ENCODE measurements at places on chromosomes 11 and 22.

DNA sequence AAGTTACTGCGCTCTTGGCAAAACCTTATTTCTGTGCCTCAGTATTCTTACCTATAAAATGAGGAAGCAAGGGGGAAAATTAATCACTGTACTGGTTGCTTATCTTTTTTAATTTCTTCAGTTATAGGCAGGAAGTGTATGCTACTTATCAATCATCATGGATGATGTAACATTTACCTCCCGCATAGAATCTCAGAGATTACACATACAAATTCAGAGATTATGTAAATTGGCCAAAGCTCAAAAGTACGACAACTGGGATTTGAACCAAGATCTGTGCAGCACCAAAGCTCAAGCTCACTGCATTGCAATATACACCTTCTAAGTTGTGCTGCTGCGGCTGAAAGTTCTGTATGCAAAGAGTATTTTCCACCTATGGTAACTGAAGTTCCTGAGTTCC, 83.0 kb downstream of the PDHX start:
- no peak for DNase-seq

GRCh38 chr11:121448431-121448941, 3.6 kb upstream of the SORL1 start:
- no peak for DNase-seq

- no peak for DNase-seq
Measured at GRCh38 chr11:61066645-61067044, 35.6 kb upstream of the CD5 start.

- DNase-seq = no peak
Measured at GRCh38 chr22:24588757-24589481, 4.0 kb downstream of the LRRC75B start.
